ENCODE measurements at places on chromosomes 6 and 20.

GRCh38 chr6:169809386-169809785 lies 58.0 kb downstream of the ERMARD start:
- DNase-seq: no peak

DNA sequence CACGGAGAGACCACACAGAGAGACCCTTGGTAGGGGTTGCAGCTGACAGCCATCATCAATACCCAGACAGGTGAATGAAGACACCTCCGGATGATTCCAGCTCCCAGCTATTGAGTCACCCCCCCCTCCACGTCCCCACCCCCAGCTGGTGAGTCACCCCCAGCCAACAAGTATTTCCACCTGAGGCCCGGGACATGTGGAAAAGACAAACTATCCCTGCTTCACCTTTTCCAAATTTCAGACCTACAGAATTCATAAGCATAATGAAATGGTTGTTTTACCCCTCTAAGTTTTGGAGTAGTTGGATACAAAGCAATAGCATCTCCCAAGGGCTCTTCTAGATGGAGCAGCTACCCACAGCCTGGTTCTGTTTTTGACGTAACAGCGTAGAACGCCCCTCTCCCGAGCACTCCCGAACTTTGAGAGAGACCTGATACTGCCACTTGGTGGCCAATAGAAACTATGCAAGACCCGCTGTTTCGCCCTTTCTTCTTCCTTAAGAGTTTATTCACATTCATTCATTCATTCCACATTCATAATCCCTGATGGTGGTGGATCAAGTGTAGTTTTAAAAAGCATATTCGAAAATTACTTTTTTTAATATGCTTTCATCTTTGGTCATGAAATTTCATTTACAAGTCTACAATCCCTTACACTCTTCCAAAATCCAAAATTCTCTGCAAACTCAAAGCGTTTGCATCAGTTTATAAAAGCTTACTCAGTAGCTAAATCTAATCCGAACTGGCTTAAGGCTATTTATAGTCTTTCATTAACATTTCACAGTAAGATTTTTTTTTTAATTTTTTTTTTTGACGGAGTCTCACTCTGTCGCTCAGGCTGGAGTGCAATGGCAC lies 15.1 kb upstream of the PPP1R16B start:
- DNase-seq: peak; percentile 59

- DNase-seq: no peak
Observed at GRCh38 chr6:111030008-111031007, 48.5 kb downstream of the RPF2 start.

GRCh38 chr6:35183281-35183680 lies 30.5 kb upstream of the SCUBE3 start:
- DNase-seq: no peak

DNA sequence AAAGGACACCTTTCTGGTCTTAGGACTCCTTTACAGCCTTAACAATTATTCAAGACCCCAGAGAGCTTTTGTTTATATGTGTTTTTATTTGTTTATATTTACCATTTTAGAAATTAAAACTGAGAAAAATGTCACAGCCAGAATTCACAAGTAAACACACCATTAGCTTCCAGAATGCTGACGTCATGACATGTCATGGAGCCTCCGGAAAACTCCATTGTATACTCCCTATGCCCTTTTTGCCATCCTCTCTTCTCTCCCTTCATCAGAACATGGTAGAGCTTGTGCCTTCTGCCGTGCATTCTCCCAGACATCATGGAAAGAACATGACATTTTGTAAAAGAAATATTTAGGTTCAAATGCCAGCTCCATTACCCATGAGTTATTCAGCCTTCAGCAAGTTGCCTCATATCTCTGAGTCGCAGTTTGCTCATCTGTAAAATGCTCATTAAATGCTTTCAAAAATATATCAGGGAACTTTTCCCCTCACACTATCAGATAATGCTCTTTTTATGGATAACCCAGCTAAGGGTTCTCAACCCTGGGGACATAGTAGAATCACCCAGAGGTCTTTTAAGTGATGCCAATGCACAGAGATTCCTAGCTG lies 27.8 kb downstream of the TNFAIP3 start:
- no peak for DNase-seq

DNA sequence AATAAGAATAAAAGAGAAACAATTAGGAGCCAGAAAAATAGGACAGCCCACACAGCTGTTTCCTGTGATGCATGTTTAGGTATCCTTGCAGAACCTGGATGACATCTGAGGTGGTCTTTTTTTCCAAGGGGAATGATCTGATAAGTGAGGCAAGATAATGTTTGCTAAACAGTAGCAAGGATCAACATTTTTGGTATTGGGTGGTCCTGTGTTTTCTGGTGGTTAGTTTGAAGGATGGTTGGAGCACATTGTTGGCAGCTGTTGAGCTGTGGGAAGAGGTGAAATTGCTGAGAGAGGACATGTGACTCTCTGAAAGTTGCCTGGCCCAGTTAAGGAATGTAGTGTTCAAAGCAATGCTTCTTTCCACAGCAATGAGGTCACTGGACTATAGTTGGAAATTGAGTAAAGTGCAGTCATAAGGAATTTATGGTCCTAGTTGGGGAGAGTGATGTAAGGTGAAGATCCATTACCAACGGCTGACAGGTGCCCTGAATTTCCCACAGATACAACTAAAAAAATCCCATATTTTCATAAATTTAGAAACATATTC lies 270.2 kb upstream of the IMPG1 start:
- no peak for DNase-seq

GRCh38 chr6:101110814-101111213 lies 229.7 kb upstream of the ASCC3 start:
- DNase-seq: no peak

- DNase-seq: no peak
Observed at GRCh38 chr20:38168791-38169589, 3.9 kb upstream of the TGM2 start.

- DNase-seq: no peak
Observed at GRCh38 chr6:165891320-165891719, 228.3 kb upstream of the PDE10A start.

DNA sequence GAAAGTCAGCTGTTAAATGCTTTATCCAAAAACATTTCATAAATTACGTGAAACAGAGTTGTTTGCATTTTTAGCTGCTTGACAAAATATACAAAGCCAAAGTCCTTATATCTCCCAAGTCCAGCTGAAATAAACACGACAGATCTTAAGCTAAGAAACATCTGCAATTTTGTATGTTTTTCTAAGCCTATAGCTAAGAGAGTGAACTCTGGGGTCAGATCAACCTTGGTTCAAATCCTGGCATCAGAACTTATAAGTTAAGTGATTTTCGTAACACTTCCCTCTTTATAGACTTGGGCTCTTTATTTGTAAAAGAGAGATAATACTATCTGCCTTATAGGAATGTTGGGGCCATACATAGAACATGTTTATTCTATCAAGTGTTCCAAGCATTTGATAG lies 176.7 kb downstream of the PTPRK start:
- DNase-seq: no peak

DNA sequence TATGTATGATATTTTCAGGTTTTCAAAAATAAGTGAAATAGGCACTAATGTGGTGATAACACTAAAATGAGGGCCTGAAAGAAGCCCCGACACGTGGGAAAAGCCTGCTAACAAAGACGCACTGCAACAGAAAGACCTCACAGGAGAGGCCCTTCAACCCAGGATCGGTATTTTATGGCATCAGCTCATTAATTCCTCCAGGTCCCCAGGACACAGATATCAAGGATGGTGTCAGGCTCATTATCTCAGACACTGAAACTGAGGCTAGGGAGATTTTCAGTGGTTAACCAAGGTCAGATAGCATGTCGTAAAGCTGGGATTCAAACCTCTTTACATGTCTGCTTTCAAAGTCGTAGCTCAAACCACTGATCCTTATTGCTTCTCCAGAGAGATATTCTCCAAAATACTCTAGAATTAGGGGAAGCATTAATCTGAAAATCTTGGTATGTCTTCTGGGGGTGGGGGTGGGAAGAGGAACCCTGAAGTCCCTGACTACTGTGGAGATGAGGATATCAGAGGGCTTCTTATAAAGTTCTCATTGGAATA lies 64.1 kb downstream of the PPP1R3G start:
- DNase-seq: no peak

DNA sequence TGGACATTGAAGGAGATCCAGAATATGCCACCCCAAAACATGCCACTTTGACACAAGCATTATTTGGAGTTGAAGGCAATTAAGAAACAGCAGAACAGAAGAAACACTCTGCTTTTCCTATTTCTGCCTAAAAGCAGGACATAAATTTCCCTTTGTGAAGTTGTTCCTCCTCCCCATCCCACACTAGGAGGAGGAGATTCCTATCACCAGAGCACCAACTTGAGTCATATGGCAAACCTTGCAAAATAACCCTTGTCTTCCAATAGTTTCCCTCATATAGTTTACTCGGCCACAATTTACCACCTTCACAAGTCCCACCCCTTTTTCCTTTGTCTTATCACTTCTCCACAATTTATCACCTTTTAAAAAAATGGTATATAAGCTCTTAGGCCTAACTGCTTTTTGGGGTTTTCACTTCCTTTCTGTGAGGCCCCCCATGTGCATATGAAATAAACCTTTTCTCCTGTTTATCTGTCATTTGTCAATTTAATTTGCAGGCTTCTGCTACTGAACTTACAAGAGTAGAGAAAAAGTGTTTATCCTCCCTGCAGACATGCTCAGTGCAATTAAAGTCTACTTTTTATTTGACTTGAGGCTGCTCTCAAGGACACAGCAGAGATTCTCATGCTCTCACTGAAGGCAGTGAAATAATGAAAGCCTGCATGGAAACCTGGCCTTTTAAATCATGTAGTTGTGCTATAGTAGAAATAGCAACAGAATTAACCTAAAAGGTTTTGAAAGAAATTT lies 2.8 kb upstream of the RAB23 start:
- no peak for DNase-seq

DNA sequence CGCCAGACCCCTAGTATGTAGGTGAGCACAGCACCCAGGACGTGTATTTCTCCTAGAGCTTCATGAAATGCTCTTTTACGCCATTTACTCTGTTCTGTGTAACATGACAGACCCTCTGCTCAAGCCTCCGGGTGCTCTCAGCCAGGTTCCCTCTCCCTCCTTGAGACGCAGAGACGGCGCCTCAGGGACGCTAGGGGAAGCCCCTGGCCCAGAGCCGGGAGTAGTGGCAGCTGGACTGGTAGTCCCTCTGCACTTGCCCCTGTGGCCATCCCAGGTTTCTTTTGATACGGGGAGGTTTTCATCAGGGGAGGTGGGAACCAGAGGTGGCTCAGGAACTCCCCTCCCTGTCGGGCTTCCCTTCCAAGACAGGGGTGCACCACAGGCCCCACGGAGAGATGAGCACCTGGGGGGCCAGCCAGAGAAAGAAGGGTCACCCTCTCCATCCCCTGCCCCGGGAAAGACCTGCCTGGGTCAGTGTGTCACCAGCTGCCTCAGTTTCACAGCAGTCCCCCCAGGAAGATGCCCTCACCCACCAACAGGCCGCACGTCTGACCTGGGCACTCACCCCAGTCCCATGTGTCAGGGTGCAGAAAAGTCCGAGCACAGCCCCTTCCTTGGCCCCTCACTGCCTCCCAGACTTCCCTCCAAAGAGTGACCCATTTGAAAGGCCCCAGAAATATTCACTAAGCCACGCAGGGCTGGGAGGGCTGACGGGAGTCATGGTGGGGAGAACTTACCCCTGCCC lies 58.1 kb upstream of the AFDN start:
- no peak for DNase-seq

DNA sequence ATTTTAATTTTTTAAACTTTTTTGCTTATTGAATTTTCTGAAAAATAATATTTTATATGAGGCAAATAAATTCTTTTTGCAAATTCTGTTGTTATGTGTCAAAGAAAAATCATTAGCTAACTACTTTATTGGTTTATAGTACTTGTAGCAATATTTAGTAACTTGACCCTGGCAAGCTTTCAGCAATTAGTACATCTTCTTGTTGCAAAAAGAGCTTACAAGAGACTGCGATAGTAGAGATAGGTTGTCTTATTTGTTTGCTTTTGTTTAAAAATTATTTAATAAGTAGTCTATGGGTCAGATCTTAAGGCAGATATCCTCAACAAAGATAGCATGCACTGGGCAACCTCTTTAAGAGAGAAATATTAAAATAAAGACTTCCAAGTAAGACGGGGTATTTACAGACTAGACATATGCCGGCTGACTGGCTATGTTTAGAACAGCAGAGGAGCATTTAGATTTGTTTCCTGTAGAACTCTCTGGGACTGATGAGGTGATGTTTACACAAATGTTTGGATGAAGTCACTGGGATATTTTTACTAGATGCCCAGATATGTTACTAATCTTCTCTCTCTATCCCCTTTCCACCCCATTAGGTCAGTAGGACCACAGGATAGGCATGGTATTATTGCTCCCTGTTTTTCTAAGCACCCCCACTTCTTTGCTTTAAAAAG lies 25.0 kb downstream of the VGLL2 start:
- DNase-seq: no peak

DNA sequence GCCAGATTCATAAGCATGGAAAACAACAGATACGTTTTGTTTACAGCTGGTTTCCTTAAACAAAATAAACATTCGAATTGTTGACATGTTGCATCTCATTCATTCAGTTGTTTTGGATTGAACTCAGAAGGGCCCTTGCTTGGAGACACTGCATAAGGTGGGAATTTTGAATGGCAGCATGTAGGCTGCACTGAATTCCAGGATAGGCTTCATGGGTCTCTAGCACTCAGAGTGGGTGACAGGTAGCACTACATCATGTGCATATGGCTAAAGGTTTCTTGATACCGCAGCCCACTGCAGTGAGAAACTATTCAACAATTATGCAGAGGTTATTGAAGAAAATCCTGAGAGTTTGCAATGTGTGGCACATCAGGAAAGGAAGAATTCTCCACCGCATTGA lies 1.6 kb downstream of the BEND6 start:
- DNase-seq: no peak

- DNase-seq: no peak
Observed at GRCh38 chr6:137256350-137257103, 37.3 kb upstream of the IFNGR1 start.

GRCh38 chr6:37913210-37913609 lies 93.7 kb downstream of the ZFAND3 start:
- no peak for DNase-seq

GRCh38 chr20:25005220-25005619 lies 12.7 kb upstream of the APMAP start:
- no peak for DNase-seq

DNA sequence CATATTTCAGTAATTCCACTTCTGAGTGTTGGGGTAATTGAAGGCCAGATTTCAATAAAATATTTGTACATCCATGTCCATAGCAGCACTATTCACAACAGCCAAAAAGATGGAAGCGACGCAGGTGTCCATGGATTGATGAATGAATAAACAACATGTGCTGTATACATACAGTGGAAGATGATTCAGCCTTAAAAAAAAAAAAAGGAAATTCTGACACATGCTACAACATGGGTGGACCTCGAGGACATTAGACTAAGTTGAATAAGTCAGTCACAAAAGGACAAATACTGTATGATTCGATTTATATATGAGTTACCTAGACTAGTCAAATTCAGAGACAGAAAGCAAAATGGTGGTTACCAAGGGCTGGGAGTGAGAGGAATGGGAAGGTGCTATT lies 57.2 kb downstream of the TRAM2 start:
- no peak for DNase-seq

- no peak for DNase-seq
Observed at GRCh38 chr6:46323312-46323965, 152.7 kb upstream of the ENPP5 start.
